ENCODE measurements at places on chromosomes 13 and 19.

- no peak for DNase-seq
These were observed 12.3 kb upstream of the GNG8 start for GRCh38 chr19:46648060-46648960.

DNA sequence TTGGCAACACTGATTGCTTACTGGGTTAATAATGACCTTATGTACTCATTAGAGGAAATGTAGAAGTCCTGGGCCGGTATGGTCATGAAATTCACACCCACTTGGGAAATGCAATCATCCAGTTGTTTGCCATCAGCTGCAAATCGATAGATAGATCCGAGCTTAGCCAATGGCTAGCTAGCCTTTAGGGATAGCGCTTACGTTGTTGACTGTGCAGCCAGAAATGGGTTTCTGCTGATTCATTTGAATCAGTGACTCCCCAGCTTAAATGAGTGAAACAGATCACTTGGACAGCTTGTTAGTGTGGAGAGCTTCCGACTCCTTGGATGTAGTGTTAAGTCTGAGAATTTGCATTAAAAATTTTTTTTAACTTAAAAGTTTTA, 11.8 kb downstream of the IL17D start:
- DNase-seq: no peak

- DNase-seq: no peak
These were observed 3.7 kb downstream of the TINCR start for GRCh38 chr19:5563935-5564612.

DNA sequence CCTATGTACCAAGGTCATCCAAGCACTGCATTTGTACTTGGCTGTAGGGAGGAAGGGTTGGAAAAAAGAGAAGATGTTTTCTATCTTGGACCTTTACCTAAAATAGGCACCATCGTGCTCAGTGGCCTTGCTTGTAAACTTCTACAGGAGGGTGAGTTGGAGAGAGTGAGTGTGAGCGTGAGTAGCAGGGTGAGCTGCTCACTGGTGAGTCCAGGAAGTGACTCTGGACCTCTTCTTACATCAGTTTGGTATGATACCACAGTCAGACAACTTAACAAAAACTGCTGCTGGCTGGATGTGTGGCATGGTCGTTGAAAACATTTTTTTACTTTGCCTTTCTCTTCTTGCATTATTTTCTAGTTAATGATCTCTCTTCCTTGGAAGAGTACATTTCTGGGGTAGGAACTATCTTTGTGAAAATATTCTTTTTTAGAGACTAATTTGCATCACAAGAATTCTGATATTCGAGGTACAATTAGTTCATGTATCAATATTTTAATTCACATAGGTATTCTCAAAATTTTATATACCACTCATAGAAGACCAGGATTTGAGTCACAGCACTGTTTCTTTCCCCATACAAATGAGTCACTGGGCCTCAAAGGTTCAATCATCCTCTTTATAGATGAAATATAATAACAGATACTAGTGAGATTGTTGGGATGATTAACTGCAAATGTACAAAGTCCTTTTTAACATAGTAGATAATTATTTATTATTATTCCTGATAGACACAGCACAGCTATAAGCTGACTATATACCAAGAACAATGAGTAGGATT, 651 bp downstream of the SERPINE3 start:
- DNase-seq: no peak

DNA sequence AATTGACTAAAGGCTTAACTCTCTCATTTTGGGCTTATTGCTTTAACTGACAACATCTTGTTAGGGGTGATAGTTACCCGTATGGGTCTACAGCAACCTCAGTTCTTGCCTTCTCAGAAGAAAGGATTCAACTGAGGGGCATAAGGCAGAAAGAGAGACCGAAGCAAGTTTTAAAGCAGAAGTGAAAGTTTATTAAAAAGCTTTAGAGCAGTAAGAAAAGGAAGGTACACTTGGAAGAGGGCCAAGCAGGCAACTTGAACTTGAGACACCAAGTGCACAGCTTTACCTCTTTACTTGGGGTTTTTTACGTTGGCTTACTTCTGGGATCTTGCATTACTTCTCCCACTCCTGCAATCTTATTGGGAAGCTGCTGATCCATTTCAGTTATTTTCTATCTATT, 246.9 kb upstream of the PRR20A start:
- no peak for DNase-seq

DNA sequence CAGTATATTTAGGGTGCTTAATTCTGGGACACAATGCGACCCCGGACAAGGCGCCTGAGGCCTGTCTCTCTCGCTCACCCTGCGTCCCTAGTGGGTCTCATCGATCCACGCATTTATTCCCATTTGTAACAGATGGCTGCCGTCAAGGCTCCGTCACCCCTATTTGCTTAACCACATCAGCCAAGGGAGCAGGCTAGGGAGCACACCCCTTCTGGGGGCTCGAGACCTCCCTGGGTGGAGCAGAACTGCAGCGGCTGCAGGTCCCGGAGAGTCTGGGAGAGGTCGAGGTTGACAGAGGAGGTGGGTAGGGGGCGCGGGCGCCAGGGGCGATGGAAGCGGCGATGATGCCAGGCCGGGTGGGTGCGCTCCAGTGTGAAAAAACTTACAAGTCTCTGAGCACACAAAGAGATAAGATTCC, 507 bp downstream of the ALG5 start:
- DNase-seq: peak; percentile 7

GRCh38 chr13:41352935-41353840, 42.1 kb downstream of the NAA16 start:
- DNase-seq: peak; percentile 89

GRCh38 chr13:98622931-98623331, 46.0 kb upstream of the STK24 start:
- DNase-seq: no peak

DNA sequence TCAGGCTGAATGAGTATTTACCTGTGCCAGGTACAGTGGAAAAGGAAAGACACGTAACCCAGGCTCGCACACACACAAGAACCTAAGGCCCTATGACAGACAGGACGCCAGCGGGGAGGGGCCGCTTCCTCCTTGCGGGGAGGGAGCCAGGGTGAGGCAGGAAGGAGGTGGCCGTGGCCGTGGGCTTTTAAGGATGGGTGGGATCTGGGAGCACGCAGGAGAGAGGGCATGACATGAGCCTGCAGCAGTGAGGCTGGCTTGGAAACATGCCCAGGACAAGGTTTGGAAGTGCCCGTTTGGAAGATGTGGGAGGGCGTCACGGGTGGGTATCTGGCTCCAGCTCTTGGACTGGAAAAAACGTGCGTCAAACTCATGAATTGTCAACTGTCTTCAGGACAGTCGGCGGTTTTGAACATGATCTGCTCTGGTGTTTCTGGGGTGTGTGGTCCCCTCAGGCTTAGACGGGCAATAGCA, 20.1 kb downstream of the SH3GL1 start:
- peak; percentile 64 for DNase-seq

GRCh38 chr19:47122359-47123335, 8.0 kb upstream of the SAE1 start:
- DNase-seq: no peak

- no peak for DNase-seq
These were observed 26.5 kb upstream of the ZNF536 start for GRCh38 chr19:30345686-30346085.

GRCh38 chr19:6392221-6393073, 517 bp downstream of the GTF2F1 start:
- no peak for DNase-seq

DNA sequence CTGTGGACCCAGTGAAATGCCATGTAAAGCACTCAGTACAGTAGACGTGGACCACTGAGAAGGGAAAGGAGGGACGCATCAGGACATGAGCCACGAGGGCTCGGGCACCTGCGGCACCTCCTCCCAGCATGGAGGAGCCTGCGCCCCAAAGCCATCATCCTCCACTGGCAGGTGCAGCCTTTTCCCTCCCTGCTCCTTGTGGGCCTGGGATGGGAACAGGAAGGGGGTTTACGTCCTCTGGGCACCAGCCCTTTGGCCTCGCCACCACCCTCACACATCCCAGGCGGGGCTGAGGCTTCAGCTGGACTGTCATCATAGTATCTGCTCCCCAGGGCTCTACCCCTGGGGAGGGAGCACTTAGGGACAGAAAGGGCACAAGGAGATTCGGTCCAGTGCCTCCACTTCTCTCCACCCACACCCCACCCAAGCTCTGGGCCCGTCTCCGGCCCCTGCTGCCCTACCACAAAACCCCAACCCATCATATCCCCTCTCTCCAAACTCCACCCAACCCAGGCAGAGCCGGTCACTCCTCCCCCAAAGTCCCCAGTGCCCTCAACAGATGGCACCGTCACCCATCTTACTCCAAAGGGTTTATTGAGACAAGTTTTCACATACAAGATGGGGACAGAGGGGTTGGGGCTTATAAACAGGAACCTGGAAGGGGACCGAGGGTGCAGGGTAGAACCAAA, 2.2 kb upstream of the PRKD2 start:
- no peak for DNase-seq

DNA sequence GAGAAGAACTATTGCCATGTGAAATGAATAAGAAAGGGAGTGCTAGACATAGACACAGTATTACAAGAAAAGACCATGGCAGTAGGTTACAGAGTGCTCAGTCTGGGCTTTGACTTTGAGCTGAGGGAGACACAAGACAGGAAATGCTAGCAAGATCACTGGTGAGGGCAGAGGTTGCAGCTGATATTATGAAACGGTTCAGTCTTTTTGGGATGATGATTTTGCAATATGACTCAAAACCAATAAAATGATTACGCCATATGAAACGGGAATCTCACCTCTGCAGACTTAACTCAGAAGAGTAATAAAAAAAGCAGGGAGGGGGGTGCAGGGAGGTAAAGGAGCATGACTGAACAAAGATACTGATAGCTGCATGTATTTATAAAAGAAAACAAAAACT, 123.1 kb downstream of the RBM26 start:
- no peak for DNase-seq

DNA sequence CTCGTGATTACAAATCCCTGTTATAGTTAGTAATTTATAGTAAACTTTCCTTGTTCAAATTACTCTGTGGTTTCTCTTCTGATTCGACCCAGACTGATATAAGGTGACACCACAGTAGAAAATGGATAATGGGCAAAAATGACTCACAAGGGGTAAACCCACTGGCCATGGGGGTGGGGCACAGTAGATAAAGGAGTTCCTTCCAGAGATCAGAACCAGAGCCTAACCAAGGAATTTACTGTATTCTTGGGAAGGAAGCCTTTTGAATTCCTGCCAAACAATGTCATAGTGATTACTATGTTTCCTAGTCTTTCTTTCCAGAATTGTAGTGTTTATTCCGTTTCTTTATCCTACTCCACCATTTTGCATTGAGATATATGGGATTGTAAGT, 21.9 kb downstream of the MIR17HG start:
- no peak for DNase-seq

GRCh38 chr13:26327940-26328725, 74.2 kb downstream of the CDK8 start:
- no peak for DNase-seq

GRCh38 chr19:16463341-16463990, 8.3 kb downstream of the EPS15L1 start:
- no peak for DNase-seq
